ENCODE measurements at places on chromosomes 13 and 19.

GRCh38 chr13:40563350-40564125, 102.9 kb downstream of the FOXO1 start:
- no peak for DNase-seq

GRCh38 chr13:98478189-98479129, 98.4 kb downstream of the STK24 start:
- DNase-seq, result no peak

- no peak for DNase-seq
Observed at GRCh38 chr19:33727331-33727998, 69.2 kb upstream of the KCTD15 start.

- no peak for DNase-seq
Observed at GRCh38 chr19:31418055-31418454, 68.8 kb upstream of the TSHZ3 start.

DNA sequence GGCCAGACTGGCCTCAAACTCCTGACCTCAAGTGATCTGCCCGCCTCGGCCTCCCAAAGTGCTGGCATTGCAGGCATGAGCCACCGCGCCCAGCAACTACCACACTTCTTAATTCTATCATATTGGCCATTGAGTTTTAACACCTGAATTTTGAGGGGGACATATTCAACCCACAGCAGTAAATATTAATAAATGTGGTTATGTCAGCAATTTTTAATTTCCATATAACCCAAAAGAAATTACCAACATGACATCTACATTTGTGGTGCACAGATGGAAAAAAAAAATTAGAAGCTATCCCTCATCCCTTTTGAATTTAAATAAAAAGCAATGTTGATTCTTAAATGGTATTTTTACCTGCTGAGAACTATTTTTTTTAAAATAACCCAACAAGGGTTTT, 88.7 kb downstream of the SLITRK6 start:
- DNase-seq, result no peak

GRCh38 chr19:15331419-15332310, 674 bp downstream of the BRD4 start:
- DNase-seq, result peak; percentile 34

DNA sequence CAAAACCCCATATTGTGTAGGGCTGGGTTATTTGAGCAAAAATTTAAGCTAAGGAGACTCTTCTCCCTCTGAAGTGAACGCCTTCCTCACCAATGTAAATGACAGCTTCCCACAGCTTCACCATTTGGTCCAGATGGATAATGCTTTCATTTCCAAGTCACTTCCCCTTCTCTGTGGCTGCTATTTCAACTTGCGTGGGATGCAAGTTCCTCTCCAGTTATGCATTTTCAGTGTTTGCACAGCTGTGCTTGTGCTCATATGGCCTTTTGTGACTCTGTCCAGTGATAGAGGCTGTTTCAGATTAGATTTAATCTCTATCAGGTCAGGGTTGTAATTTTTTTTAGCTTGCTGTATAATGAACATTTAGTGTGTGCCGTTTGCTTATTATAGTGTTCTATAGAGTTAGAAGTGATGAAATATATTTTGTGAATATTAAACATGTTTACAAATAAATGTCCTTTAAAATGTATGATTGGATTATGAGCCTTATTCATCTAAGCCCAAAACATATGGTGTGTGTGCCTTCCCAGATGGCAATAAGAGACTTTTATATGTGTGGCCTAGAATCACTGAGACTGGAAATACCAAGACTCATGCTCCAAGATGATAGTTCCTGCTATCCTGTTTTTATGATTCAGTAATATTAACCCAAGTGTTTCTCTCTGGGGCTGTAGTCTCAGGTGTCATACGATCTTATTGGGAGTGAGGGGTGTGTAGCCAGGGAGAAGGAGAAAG, 86.6 kb downstream of the TNFRSF19 start:
- no peak for DNase-seq

- no peak for DNase-seq
Observed at GRCh38 chr13:113452942-113453901, at the start of gene ADPRHL1. Gene ADPRHL1, minus strand, starts transcription at chr13:113453488. Its CDS starts 51 bp downstream, at chr13:113453437.

- no peak for DNase-seq
Observed at GRCh38 chr13:30496147-30496546, 30.4 kb upstream of the HMGB1 start.

GRCh38 chr13:46211483-46212351, at the start of gene LRRC63:
Gene LRRC63, plus strand, starts transcription at chr13:46211928. Its CDS starts 1,107 bp downstream, at chr13:46213035.
- DNase-seq, result peak; percentile 85

DNA sequence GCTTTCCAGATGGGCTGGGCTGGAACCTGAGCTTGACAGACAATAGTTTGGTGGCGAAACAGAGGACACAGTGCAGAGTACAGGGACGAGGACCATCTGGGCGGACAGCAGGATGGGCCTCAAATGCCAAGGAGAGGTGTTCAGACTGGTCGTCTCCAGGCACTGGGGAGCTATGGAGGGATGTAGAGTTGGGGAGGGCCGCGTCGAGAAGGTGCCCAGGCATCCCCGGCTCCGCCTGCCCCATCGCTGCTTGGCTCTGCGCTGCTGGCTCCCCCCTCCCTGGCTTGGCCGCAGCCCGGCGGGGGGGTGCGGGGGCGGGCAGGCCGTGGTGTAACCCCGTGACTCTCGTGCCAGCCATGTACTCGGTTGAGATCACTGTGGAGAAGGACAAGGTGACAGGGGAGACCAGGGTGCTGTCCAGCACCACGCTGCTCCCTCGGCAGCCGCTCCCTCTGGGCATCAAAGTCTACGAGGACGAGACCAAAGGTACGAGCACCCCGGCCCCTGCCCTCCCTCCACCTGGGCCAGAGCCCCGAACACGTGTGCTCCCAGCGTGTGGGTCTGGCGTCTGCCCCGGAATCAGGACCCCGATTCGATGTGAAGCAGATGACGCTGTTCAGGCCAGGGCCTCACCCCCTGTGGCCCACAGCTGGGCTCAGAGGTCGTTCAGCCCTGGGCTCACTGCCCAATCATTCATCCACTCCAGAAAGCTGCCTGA, 10.8 kb upstream of the MISP start:
- DNase-seq, result no peak
